Activated T-cell treated with anti-CD3 and anti-CD28 coated beads for 24 hours (primary cell): ENCODE measurements at places on chromosomes 6 and 20.
A peak's percentile ranks its signal among the peaks of the same experiment; 100 is the strongest.

GRCh38 chr20:47973519-47974233 is 188.4 kb upstream of the SULF2 start:
- DNase-seq: no peak

GRCh38 chr6:72206606-72207005 is 320.3 kb downstream of the RIMS1 start:
- no peak for DNase-seq

GRCh38 chr6:149545258-149545753 is 537 bp downstream of the PPIL4 start:
- peak; percentile 43 for DNase-seq

DNA sequence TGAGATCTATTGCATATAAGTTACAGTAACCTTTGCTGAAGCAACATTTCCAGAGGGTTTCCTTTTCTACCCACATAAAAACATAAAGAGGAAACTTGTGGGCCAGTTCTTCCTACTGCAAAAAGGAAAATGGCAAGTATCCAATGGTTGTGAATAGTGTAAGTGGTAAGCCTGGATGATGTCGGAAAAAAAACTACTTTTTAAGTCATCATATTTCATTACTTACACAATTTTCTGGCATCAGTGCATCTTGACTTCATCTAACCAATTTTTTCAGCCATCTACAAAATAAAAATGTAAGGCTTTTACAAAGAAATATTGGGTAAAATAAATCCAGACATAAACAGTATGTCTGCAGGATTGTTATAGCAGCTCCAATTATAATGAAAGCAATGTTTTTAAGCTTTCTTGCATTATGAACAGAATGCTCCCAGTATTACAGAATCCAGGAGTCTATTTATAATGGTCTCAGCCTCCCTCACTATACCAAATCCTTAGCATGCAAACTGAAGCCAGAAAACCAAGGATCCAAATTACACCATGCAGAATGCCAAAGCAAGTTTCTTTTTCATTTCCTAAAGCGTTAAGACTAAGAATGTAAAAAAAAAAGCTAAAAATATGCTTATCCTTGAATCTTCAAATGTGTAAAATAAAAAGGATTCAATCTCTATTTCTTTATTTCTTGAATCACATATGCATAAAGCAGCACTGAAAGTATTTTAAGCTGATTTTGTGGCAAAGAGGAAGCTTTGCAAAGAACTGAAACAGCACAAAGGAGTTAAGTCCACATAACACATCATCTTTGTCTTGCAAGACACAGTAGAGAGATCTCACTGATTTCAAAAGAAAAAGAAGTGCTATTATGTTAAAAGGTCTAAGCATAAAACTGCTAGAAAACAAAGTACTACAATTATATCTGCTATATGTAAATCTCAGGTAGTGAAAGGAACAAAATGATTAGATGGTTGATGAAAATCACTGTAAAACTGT is 126.8 kb upstream of the HMGCLL1 start:
- DNase-seq: no peak

DNA sequence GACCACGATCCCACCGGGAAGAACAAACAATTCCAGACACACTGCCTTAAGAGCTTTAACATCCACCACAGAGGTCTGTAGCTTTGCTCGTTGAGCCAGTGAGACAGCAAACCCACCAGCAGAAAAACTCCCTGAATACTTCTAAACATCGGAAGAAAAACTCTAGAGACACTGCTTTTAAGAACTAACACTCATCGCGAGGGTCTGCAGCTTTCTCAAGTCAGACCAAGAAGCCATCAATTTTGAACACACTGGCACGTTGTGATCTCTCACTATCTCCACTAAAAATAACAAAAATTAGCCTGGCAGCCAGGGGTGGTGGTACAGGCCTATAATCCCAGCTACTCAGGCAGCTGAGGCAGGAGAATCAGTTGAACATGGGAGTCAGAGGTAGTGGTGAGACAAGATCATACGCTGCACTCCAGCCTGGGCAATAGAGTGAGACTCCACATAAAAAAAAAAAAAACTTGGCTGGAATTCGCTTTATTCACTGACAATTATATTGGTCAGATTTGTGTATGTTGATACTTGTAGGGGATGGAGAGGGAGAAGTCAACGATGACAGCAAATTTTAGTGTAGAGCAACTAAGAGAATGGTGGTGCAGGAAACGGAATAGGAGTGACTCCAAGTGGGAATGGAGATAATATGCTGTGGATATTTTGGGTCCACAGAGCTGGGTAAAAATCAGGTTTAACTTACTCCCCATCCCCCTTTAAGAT is 860 bp upstream of the TMEM14C start:
- DNase-seq: no peak

DNA sequence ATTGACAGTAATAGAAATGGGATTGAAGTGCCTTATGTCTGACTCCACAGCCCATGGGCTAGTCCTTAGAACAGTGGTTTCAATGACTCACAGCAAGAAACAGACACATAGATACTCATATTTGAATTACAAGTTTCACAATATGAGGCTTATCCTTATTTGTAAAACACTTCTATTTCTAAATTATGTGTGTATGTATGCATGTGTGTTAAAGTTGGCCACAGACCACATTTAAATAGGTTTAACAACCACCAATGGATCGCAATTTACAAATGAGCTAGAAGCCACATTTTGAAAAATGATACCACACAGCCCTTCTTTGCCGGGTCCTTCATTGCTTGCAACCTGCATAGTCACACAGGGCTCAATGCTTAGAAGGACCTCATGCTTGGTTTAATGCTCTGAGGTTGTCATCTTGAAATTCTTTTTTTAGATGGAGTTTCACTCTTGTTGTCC is 157.8 kb upstream of the PREP start:
- no peak for DNase-seq

GRCh38 chr6:26087284-26088115 is at the start of gene HFE:
Gene HFE, plus strand, starts transcription at chr6:26087429. Its CDS starts 12 bp downstream, at chr6:26087441.
- DNase-seq: peak; percentile 3

GRCh38 chr6:80126657-80127345 is 20.3 kb downstream of the BCKDHB start:
- no peak for DNase-seq

- DNase-seq: no peak
Observed at GRCh38 chr6:110902091-110902490, 27.5 kb downstream of the AMD1 start.

- DNase-seq: no peak
Observed at GRCh38 chr6:18533793-18534192, 146.6 kb downstream of the RNF144B start.

- DNase-seq: no peak
Observed at GRCh38 chr20:32079655-32080109, 27.6 kb downstream of the HCK start.

- no peak for DNase-seq
Observed at GRCh38 chr6:136826216-136826615, 3.8 kb downstream of the PEX7 start.

GRCh38 chr6:108735310-108736001 is 112.8 kb upstream of the ARMC2 start:
- DNase-seq: no peak
